ENCODE measurements at places on chromosomes 5 and 9. TPM values are rescaled to one million over a fixed set of nuclear protein-coding genes. Genes with fewer than 3 reads are reported as not detected.

- no peak overlapping the region for H3K4me3 ChIP-seq
- no peak for DNase-seq
- no peaks in the 10 kb centered on the region for H3K36me3 ChIP-seq
- no peaks in the 10 kb centered on the region for H3K27me3 ChIP-seq
- no peak overlapping the region for H3K27ac ChIP-seq
Observed at GRCh38 chr5:116922532-116922931, 347.9 kb upstream of the SEMA6A start.

DNA sequence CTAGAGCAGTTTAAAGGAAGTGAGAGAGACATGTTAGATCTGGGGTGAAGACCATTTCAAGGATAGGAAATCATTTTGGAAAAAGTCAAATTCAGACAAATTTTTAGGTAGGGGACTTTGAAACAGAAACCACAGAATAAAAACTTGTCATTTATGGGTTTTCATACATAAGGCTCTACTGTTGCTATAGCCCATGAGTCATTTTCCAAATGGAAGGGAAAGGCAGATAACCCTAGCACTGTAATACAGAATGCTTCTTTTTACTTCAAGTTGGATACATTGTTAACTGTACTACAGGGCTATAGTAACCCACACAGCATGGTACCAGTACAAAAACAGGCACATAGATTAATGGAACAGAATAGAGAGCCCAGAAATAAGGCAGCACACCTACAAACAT, 455.4 kb downstream of the EBF1 start:
- H3K4me3 ChIP-seq = no peak overlapping the region
- peaks cover 2% of the 10 kb centered on the region for H3K27me3 ChIP-seq
- DNase-seq = no peak
- H3K36me3 ChIP-seq = no peaks in the 10 kb centered on the region

- peaks cover 62% of the 10 kb centered on the region for H3K4me1 ChIP-seq
- peak overlapping the region; percentile 94 for H3K27ac ChIP-seq
- peaks cover 13% of the 10 kb centered on the region for H3K27me3 ChIP-seq
Observed at GRCh38 chr5:16736158-16736995, 119.6 kb upstream of the RETREG1 start.

GRCh38 chr9:121333950-121334773, 35.9 kb downstream of the STOM start:
- no peaks in the 10 kb centered on the region for H3K36me3 ChIP-seq
- H3K27me3 ChIP-seq = peaks cover 2% of the 10 kb centered on the region
- DNase-seq = no peak
- H3K4me1 ChIP-seq = peaks cover 4% of the 10 kb centered on the region
- H3K27ac ChIP-seq = no peak overlapping the region

HTR4 gene
- not detected for total RNA-seq

ACSL6 gene
- total RNA-seq = 8.1 TPM

LRRC19 gene
- total RNA-seq = not detected

POLR3G gene
- total RNA-seq = 3.9 TPM

CCDC192 gene
- not detected for total RNA-seq

RNF183 gene
- not detected for total RNA-seq

Data from glutamatergic neuron (in vitro differentiated cells).